ENCODE measurements at places on chromosomes 4 and X.

- no peak for DNase-seq
Measured at GRCh38 chrX:31237189-31237588, 165.3 kb upstream of the FTHL17 start.

DNA sequence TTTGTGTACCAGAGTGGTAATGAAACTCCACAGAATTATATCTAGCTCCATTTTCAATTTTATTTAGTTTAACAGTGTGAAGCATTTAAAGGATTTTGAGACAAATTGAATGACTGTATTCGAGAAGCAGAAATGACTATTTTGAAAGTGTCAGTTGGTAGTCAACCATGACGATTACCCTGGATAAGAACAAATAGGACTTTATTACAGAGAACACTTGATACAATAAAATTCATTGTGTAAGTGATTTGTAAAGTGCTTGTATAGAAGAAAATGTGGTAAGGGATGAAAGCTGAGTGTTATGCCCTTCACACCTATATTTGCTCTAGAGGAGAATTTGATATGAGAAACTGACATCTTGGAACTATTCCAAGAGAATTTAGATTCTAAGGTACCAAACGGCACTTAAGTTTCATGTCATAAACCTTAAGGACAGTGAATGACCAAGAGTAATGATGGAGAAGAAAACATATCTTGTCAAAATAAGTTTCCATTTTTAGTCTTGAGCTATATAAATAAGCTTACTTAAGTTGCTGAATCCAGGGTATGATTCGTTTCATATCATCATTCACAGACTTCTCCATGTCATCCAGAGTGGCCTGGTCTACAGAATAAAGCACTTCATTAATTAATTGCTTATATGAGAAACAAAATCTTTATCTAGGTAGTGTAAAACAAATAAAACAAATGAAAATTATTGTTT is 34.6 kb downstream of the MED14 start:
- no peak for DNase-seq

- no peak for DNase-seq
Measured at GRCh38 chr4:14772388-14772787, 229.9 kb upstream of the CPEB2 start.

- DNase-seq = no peak
Measured at GRCh38 chr4:47879458-47879857, 34.9 kb downstream of the NFXL1 start.

- DNase-seq = no peak
Measured at GRCh38 chr4:160235771-160236170, 1132.9 kb downstream of the RAPGEF2 start.

GRCh38 chr4:94516067-94516466 is 64.3 kb downstream of the PDLIM5 start:
- DNase-seq = no peak

DNA sequence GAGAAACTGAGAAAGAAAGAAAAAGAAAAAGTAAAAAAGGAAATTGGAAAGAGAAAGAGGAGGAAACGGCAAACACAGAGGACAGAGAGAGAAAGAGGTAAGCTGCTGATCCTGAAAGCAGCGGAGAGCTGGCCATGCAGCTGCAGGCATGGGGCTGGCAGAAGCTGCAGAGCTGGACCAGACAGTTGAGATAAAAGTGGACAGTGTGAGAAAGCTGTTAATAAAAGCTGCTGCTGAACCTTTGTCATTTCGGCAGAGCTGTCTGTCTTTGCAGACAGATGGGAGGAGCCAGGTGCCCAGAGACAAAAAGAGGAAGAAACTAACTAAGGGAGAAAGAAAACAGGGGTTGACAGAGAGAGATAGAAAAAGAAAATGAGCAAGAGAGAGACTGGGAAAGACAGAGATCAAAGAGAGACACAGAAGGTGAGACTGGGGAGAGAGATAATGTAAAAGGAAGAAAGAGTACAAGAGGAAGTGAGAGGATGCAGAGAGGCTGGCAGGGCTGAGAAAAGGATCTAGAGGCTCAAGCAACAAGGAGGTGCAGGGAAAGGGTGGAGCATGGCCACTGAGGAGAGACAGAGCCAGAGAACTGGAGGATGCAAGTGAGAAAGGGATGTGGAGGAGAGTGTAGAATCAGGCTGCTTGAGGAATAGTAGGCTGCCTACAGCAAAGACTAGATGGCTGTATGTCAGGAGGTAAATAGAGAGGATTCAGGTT is 376.8 kb upstream of the FGF16 start:
- DNase-seq = no peak

Measured in epithelial cell of proximal tubule (primary cell).